Activated CD4-positive, alpha-beta T cell treated with anti-CD3 and anti-CD28 coated beads for 1 hour (primary cell): ENCODE measurements at places on chromosomes 1 and 21.

GRCh38 chr1:32989160-32990050, 24.8 kb upstream of the RNF19B start:
- DNase-seq: no peak

DNA sequence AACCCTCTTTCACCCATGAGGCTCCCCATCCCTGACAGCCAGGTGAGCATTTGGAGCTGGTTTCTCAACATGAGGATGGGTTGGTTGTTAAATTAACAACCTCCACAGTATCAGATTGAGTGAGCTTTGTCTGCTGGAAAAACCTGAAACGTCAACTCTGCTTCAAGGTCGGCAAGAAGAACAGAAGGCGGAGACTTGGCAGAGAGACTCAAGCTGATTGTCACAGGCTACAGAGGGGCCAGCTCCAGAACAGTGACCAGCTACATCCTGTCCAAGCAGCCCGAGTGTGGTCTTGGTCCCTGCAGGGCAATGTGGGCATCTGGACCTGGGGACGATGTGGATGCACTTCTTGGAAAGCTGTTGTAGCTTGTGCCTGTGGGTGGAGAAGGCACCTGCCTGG, 36.6 kb upstream of the TMEM51 start:
- no peak for DNase-seq

DNA sequence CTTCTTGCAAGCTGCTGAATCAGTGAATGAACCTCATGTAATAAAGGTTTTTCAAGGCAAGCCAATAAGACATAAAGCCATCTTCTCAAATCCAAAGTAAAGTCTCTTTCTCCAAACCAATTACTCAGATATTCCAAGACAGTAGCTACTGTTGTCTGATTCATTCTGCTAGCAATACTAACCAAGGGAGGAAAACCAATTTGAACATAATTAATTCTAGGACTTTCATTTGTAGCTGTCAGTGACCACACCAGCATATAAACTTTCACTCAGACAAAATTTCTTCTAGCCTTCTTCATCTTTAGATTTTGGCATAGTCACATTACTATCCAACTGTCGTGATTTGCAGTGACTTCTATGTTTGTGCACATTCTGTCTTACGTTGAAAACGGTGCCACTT, 10.5 kb upstream of the INTS3 start:
- no peak for DNase-seq

- no peak for DNase-seq
Observed at GRCh38 chr1:202205523-202206190, 12.1 kb downstream of the LGR6 start.

- no peak for DNase-seq
Observed at GRCh38 chr1:89429062-89429461, 65.2 kb downstream of the GBP6 start.

GRCh38 chr1:199549421-199549820, 478.1 kb upstream of the NR5A2 start:
- no peak for DNase-seq

GRCh38 chr1:186183219-186183618, 191.8 kb downstream of the TPR start:
- no peak for DNase-seq

- DNase-seq: no peak
Observed at GRCh38 chr1:29690156-29690555, 453.8 kb downstream of the PTPRU start.

DNA sequence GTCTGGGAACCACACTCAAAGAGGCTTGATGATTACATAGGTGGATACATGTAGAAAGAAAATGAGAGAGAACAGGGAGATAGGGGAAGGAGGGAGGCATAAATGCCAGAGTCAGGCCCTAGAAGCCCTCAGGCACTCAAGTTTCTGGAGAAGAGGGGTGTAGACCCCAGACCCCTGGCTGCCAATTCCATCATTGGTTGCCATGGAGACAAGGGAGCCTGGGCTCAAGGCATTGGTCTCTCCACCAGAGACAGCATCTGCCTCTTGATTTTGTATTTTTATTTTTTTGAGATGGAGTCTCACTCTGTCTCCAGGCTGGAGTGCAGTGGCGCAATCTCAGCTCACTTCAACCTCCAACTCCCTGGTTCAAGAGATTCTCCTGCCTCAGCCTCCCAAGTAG, 114.3 kb upstream of the GRIK3 start:
- DNase-seq: no peak

DNA sequence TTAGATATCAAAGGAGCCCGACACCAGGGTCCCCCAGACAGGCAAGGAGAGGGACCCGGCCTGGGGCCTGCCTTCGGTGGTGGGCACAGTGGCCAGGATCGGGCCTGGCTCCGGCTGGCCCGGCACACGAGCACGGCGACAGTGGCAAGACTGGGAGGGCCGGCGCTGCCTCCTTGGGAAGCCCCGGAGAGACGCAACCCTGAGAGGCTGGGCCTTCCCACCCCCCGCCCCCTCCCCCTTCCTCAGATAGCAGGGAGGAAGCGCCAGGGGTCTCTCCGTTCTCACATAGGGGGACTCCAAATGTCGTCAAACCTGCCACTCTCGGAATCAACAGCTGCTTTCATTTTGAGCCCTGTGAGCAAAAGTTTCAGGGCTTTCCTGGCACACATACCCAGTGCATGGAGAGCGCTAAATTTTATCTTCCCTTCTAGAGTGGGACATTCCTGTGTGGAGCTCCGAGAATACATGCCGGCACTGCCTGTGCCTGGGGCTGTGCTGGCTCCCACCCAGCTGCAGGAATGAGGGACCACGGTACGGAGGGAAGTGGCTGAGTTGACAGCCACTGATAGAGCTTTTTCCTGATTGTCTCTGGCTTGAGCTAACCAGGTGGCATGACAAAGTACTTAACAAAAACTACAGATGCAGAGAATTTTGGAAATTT, 62.4 kb downstream of the CD247 start:
- no peak for DNase-seq

DNA sequence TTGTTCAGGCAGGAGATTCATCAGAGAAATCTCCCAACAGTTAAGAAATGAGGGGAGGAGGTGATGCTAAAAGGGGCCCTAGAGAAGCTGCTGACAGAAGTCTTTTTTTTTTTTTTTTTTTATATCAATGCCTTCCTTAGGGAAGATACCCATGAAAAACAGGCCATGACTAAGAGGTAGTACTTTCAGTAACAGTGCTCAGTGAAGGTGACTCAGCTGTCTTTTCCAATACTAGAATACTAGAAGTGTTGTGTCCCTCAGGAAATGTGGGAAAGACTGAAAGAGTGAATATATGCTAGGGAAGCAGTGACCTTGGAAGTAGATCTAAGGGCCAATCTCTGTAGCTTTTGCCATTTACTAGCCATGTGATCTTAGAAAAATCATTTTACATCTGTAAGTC, 52.4 kb upstream of the SLFNL1 start:
- DNase-seq: no peak

- DNase-seq: no peak
Observed at GRCh38 chr1:43007377-43008114, 48.9 kb upstream of the SLC2A1 start.

GRCh38 chr1:21734526-21734925, 48.4 kb downstream of the USP48 start:
- no peak for DNase-seq

DNA sequence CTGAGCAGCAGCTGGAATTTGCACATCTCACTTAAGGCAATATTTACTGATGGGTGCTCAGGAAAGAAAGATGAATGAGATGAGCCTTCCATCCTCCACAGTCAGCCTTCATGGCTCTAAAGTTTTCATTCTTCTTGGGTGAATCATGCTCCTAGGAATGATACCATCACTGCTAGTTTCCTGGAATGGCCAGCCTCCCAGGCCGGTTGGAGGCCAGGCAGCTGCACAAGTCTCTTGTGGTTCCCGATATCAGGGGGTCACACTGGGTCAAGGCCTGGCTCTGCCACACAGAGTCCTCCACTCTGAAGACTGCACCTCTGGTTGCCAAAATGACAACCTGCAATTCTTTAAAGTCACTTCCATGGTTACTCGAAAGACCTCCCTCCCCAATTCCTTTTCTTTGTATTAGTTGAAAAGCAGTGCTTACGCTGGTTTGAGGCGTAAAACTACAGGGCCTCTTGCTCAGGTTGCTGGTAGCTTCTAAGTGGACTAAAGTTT, 46.2 kb upstream of the PALMD start:
- DNase-seq: no peak

DNA sequence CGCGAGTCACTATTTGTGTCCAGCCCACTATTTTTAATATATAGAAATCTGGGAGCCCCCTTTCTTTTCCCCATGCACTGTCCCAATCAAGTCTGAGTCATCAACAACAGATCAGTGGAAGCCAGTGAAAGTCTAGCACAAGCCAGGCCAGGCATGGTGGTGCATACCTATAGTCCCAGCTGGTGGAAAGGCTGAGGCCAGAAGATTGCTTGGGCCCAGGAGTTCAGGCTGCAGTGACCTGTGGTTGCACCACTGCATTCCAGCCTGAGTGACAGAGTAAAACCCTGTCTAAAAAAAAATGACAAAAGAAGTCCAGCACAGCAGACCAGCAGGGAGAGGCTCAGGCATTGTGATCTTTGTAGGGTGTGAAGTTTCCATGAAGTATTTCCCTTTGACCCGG, 9.0 kb upstream of the RPL5 start:
- no peak for DNase-seq

GRCh38 chr1:221204055-221204833, 325.0 kb downstream of the HLX start:
- DNase-seq: no peak

DNA sequence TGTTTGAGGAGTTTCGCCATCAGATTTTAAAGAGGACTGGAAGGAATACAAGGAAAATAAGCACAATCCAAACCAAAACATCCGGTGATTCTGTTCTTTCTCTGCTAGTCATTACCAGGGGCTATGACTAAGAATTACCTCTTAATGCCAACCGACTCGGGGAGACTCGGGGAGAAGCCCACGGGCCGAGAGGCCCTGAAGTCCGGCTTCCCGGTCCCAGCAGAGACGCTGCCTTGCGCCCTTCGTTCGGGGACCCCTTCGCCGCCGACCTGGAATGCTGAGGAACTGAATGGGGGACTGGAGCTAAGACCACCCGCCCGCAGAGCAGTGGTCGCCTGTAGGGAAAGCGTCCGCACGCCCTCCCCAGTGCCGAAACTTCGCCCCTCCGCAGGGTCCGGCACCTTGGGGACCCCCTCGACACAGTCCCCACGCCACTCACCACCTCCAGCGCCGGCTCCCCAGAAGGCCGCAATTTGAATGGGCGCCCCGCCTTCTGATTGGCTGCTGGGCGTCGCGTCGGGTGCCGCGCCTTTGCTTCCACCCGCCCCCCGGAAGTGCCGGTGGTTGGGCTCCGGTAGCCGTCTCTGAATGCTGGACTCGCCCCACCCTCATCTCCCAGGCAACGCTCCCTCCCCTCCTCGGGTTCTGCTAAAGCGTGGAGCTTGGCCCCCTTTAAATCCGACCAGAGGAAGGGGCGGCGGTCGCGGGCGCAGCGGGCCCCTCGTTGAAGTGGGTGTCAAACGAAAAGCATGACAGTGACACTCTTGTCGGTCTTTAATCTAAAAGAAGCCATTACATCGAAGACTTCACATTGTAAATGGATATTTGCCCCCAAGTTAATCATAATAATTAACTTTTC, at the start of gene KIF14:
TSS of gene KIF14 (minus strand) at position 479 of the 859 bp plus-strand sequence. CDS start 2,028 bp downstream, outside the sequence.
- peak; percentile 82 for DNase-seq

GRCh38 chr1:3918966-3919611, 19.0 kb upstream of the C1orf174 start:
- no peak for DNase-seq

- DNase-seq: no peak
Observed at GRCh38 chr1:7408771-7409150, 362.3 kb upstream of the VAMP3 start.

DNA sequence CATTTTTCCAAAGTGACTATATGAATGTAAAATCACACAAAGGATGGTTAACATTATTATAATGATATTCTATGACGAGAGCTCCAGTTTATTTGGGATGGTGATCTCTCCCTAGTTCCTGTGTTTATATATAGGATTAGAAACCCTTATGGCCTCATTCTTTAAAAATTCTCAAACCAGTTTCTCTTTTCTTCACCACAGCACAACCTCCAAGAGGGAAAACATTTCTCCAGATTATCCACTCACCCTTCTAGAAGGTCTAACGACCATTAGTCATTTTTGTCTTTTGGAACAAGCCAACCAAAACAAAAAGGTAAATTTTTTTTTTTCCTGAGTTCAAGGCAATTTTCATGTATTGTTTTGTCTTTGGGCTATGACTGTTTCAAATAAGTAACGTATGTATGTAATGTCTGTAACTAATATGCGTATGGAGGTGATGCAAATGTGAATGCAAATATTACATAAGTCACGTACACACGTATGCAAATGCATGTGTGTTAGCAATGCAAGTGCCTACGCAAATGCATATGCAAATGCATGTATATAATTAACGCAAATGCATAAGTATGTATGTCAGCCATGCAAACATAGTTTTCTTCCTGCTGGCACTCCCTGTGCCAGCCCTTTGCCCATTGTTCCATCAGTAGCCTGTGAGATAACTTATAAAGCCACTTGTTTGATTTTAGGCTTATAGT, 72.5 kb upstream of the MORC3 start:
- no peak for DNase-seq

DNA sequence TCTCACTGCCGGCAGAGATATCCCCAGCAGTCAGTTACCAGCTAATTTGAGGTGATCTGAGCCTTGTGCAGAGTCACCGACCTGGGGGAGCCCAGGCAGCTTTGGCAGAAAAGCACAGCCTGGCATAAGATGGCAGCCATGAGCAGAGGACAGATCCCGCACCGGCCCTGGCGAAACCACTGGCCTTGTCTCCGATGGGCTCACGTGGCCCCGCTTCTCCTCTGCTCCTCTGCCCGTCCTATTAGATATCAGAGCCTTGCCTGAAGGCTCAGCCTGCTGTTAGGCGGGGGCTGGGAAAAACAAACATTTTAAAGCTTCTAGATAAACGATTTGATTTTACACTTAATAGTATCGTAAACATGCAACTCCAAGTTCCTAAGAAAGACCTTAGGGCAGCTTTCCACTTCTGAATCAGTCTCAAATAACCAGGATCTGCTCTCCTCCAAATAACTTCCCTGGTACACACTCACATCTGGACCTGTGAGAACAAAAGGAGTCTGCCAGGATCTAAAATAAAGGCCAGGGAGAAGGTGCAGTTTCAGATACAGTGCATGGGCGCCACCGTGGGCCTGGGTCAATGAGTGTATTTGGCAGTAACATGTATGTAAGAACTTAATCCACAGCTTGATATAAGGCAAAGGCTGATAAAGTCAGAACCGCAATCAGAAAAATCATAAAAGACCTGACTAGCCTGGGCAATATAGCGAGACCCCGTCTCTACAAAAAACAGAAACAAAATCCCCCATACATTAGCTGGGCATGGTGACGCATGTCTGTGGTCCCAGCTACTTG, 10.0 kb downstream of the EDARADD start:
- no peak for DNase-seq

DNA sequence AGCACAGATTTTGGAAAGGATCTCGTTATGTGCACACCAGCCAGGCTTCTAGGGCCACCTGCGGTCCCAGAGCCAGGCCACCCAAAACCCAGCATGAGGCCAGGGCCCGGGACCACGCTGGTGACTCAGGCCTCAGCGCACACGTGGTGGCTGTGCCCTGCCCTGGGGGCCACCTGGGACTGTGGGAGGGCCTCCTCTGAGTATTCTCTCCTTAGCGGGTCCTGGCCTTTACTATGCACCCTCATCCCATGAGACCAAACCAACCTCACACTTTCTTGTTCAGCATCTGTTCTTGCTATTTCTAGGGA, 9.9 kb downstream of the WNT9A start:
- DNase-seq: no peak

- DNase-seq: no peak
Observed at GRCh38 chr1:89332461-89332860, 31.4 kb upstream of the GBP6 start.
